ENCODE measurements at places on chromosomes 2 and 18.

DNA sequence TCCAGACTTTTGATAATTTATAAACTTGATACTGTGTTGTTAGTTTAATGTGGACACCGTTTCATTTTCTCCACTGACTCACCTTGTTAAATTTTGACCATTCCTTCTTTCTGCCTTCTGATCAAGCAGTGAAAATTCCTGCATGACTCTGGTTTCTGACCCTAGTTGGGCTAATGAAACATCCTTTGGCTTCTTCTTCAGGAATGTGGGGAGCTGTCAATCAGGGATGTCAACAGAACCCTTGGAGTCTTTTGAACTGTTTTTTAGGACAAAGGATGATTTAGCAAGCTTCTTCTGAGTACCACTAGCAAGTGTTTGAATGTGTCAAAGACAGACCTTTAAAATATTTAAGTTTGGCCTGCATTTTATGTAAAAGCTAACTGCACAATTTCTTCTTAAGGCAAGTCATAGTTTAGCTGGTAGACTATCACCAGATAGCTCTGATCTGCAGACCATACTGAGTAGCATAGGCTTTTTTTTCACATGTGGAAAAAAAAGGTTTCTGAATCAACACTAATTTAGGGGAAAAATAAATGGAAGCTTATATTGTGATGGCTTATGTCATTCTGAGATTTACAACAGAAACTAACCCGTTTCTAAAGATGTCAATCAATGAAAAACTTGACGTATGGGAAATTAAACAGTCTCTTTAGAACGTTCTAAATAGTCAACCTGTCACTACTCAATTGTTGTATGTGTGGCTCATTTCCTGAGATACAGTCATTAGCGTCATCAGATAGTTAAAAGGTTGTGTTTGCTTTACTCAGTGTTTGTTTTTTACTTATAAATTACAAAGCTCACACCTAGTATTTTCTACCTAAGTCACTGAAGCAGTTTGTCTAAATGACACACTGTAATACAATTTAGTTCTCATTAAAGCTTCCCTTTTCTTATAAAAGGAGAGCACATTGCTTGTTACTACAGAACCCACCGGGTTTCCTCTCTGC is 311.4 kb downstream of the PTPRM start:
- no peak for DNase-seq

GRCh38 chr18:55354795-55355194 is 233.2 kb downstream of the TCF4 start:
- no peak for DNase-seq

- DNase-seq: no peak
These were observed 174.8 kb downstream of the TWIST2 start for GRCh38 chr2:239022437-239023260.

GRCh38 chr2:99725820-99726219 is 236.0 kb upstream of the REV1 start:
- peak; percentile 29 for DNase-seq

GRCh38 chr18:31983976-31984375 is 34.6 kb upstream of the RNF125 start:
- no peak for DNase-seq

- DNase-seq: peak; percentile 84
These were observed 49.6 kb downstream of the ARHGAP25 start for GRCh38 chr2:68784188-68784587.

DNA sequence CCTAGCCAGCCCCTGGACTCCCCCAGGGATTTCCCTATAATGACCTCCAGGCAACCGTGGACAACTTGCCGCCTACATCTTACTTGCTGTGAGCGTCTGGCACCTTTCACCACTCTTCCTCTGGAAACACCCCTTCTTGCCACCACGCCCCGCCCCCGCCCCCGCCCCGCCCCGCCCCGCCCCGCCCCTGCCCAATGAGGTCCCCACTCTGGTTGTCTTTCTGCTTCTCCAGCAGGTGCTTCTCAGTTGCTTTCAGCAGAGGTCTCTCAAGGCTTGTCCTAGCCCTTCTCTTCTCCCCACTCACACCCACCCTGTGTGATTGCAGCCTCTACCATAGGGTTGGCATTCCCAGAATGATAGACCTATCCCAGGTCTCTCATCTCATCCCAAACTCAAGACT is 214.5 kb downstream of the EN1 start:
- no peak for DNase-seq

GRCh38 chr2:97951155-97951680 is 44.5 kb downstream of the TMEM131 start:
- peak; percentile 67 for DNase-seq

GRCh38 chr2:25169073-25169470 is 692 bp upstream of the POMC start:
- no peak for DNase-seq

GRCh38 chr18:73613706-73614340 is 533.8 kb downstream of the FBXO15 start:
- DNase-seq: no peak

GRCh38 chr18:46224181-46224775 is 120.1 kb downstream of the HAUS1 start:
- DNase-seq: no peak

DNA sequence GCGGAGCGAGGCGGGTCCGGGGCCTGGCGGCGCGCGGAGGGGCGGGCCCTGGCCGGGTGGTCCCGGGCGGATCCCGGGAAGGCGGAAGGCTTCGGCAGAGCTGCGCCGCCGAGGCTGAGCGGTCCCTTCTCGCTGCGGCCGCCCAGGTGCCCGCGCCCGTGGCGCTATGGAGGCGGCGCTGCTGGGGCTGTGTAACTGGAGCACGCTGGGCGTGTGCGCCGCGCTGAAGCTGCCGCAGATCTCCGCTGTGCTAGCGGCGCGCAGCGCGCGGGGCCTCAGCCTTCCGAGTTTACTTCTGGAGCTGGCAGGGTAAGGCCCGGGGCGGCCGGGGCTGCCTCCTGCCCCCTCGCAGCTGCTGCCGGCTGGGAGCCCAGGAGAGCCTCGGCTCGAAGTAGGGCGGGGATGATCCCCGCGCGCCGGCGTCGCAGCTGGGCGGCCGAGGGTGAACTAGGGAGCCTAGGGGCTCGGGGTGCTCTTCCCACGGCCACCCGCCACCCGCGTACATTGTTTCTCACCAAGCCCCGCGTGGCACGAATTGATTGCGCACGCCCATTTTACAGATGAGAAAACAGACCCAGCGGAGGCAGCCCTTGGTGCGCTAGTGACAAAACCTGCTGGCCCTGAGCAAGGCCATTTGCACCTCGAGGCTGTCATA is at the start of gene SLC66A3:
SLC66A3 (plus strand) TSS at position 87 of the 655 bp plus-strand sequence; CDS start at position 167, 80 bp downstream.
- DNase-seq: peak; percentile 11

DNA sequence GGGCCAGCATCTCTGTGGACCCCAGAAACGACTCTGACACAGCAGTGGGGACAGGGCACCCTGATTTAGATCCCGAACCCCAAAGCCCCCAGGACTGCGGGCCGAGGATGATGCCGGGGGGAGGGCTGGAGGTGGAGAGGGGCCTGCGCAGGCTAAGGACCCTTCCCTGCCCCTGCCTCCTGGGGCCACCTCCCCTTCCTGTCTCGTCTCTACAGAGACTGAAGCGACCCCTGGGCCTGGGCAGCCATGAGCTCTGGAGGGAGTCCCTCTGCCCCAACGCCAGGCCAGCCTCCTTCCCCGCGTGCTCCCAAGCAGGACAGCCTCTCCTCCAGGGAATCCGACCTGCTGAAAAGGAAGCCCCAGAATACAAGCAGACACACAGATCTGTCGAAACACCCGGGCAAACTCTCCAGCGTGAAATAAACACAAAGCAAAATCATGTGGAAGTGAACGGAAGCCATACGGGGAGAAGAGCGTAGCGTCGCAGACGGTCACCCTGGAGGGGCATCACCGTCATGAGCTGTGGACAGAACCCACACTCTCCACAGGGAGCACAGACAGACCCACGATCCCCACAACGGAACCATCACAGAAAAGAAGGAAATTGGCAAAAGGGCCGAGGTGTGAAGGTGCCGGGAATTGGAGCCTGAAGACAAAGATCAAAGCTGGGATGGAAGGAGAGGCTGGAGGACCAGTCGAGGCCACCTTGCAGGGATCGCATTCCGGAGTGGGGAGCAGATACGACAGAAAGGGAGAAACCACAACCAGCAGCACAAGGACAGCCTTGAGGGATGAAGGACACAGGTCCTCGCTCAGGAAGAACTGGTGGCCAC is 51.0 kb upstream of the CTDP1 start:
- no peak for DNase-seq

DNA sequence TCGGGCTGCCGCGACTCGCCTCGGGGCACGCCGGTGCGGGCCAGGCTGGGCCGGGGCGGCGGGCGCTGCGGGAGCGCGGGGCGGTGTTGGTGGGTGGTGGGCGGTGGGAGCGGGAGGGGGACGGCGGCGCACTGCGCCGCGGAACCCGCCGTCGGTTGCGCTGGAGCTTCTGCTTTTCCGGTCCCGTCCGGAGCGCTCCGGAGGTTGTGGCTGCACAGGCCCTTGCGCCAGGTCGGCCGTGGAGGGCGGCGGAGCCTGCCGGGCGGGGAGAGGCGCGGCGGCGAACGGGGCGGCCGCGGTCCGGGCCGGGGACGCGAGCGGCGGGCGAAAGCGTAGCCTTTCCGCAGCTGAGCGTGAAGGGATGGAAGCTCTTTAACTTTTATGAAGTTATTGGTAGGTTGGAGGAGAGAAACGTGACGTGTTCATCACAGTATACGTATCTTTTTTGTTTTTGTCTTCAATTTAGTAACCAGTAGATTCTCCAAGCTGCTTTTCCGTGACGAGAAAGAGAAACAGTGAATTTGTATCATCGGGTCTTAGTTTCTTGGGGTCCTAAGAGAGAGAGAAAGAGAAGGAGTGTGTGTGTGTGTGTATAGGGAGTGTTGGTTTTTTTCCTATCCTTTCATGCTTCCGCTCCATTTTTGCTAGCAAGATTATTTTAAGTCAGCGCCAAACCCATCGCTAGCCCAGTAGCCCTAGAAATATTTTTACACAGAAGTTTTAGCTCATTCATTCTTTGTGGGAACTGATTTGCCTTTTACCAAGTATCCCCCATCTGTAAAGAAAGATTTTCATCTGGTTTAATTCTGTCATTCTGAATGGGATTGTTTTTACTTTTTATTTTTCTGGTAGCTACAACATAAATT is 535 bp downstream of the ATG4B start:
- peak; percentile 58 for DNase-seq

GRCh38 chr2:10202131-10202665 is 79.7 kb downstream of the RRM2 start:
- no peak for DNase-seq

DNA sequence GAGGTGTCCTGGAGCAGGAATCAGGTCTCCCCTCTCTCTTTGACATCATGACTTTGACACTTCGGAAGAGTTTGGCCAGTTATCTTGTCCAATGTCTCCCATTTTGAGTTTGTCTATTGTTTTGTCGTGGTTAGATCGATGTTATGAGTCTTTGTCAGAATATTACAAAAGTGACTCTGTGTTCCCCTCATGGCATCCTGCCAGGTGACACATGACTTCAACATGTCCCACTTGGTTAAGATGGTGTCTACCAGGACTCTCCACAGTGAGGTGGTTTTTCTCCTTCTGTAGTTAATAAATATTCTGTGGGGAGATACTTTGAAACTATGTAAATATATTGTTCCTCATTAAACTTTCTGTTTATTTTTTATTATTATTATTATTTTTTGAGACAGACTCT is 76.6 kb upstream of the BZW1 start:
- DNase-seq: no peak

DNA sequence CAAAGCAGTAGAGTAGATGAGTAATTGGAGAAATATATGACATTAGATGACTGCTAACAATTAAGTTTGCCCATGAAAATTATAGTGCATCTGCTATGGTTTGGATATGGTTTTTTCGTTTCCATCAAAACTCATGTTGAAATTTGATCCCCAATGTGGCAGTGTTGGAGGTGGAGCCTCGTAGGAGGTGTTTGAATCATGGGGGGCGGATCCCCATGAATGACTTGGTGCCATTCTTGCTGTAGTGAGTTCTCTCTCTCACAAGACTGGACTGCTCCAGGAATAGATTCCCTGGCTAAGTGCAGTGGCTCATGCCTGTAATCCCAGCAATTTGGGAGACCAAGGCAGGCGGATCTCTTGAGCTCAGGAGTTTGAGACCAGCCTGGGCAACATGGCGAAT is 9.7 kb upstream of the CUL3 start:
- no peak for DNase-seq
